Heart right ventricle (tissue), 16 donors: ENCODE measurements at places on chromosomes 2 and 18. TPM values are rescaled to one million over a fixed set of nuclear protein-coding genes. Genes with fewer than 3 reads are reported as not detected.

GRCh38 chr2:156023229-156023869 is 309.2 kb downstream of the NR4A2 start:
- H3K36me3 ChIP-seq: no peaks in the 10 kb centered on the region
- no peak for DNase-seq
- peak overlapping the region; percentile 10 for H3K27ac ChIP-seq
- H3K4me3 ChIP-seq: no peak overlapping the region

Gene GKN2
- total RNA-seq: not detected

Gene FAM161A
- 1.5 TPM for total RNA-seq

- no peak for DNase-seq
- no peaks in the 10 kb centered on the region for H3K4me1 ChIP-seq
- no peaks in the 10 kb centered on the region for H3K36me3 ChIP-seq
- no peaks in the 10 kb centered on the region for H3K27me3 ChIP-seq
These were observed 251.7 kb upstream of the PXDN start for GRCh38 chr2:1995987-1996386.

- H3K4me1 ChIP-seq: peaks cover 53% of the 10 kb centered on the region
- peaks cover 32% of the 10 kb centered on the region for H3K36me3 ChIP-seq
- no peak overlapping the region for H3K4me3 ChIP-seq
- DNase-seq: peak; percentile 77
- H3K27me3 ChIP-seq: no peaks in the 10 kb centered on the region
These were observed 6.5 kb downstream of the PTMA start for GRCh38 chr2:231714639-231715498.

Gene LNPK
- 51.3 TPM for total RNA-seq

- no peaks in the 10 kb centered on the region for H3K36me3 ChIP-seq
- H3K27me3 ChIP-seq: no peaks in the 10 kb centered on the region
- peak overlapping the region; percentile 98 for H3K4me3 ChIP-seq
- DNase-seq: no peak
These were observed 1.5 kb downstream of the SFXN5 start for GRCh38 chr2:73069855-73070642.

GRCh38 chr2:239642406-239643004 is 241.7 kb upstream of the HDAC4 start:
- no peak for DNase-seq
- peaks cover 17% of the 10 kb centered on the region for H3K27me3 ChIP-seq
- no peaks in the 10 kb centered on the region for H3K4me1 ChIP-seq
- no peak overlapping the region for H3K27ac ChIP-seq
- no peaks in the 10 kb centered on the region for H3K36me3 ChIP-seq

Gene PFN4
- total RNA-seq: 1.3 TPM

GRCh38 chr2:20563833-20564232 is 87.1 kb downstream of the HS1BP3 start:
- no peak overlapping the region for H3K27ac ChIP-seq
- no peaks in the 10 kb centered on the region for H3K27me3 ChIP-seq
- DNase-seq: no peak
- peaks cover 31% of the 10 kb centered on the region for H3K4me1 ChIP-seq
- no peaks in the 10 kb centered on the region for H3K36me3 ChIP-seq

DNA sequence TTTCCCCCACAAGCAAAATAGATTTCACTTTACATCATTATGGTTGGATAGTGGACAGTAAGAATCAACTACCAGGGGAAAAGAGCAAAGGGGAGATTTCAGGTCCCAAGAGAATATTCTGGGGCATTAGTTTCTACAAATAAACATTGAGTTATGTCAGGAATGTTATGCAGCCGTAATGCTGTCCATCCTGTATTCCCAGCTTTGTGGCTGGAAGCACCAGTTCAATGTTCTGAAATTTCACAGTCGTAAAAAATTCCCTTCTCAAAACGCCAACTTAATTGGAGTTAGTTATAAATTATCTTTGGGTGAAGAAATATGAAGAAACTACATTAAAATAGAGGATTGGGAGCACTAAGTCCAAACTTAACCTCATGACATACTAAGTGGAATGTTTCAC is 141.5 kb upstream of the FIGN start:
- H3K36me3 ChIP-seq: no peaks in the 10 kb centered on the region
- no peaks in the 10 kb centered on the region for H3K27me3 ChIP-seq
- peaks cover 8% of the 10 kb centered on the region for H3K4me1 ChIP-seq
- no peak for DNase-seq

Gene COL4A4
- 4.2 TPM for total RNA-seq

DNA sequence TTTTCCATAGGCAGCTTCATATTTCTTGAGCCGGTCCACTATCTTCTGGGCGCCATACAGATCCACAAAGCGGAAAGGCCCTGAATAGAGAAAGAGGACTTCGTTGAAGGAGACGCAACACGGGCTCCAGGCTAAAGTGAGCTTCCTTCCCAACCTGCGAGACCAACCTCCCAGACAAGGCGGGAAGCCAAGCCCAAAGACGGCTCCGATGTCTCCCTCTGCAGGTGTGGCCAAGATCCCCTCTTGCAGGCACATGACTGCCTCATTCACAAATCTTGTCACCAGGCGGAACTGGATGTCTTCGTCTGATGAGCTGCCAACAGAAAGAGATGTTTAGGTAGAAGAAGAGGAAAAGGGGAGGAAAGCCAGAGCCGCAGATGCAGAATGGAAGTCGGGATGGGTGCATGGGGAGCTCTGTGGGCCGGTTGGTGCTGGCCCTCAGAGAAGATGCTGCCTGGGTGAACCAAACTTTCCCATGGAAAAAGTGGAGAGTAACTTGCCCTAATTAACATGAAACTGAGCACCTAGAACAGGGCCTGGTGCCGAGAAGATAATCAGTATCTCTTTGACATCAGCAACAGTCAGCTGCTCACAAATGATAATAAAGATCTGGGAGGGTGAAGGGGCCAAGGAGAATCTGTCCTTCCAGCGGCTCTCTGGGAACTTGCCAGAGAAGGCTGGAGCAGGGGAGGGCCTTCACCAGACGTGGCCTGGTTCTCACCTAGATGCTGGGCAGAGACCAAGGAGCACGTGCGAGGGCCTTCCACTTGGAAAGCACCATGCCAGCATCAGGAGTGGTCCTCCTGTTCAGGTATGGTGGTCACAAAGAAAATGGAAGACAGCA is 18.6 kb downstream of the GAREM2 start:
- H3K4me1 ChIP-seq: no peaks in the 10 kb centered on the region
- no peak for DNase-seq
- H3K27ac ChIP-seq: no peak overlapping the region

Gene PKP4
- 39.4 TPM for total RNA-seq

Gene HES6
- 1.3 TPM for total RNA-seq

- H3K36me3 ChIP-seq: no peaks in the 10 kb centered on the region
- no peak overlapping the region for H3K27ac ChIP-seq
- H3K27me3 ChIP-seq: no peaks in the 10 kb centered on the region
- no peak for DNase-seq
- no peak overlapping the region for H3K4me3 ChIP-seq
These were observed 22.4 kb downstream of the MOGAT1 start for GRCh38 chr2:222693837-222694236.

DNA sequence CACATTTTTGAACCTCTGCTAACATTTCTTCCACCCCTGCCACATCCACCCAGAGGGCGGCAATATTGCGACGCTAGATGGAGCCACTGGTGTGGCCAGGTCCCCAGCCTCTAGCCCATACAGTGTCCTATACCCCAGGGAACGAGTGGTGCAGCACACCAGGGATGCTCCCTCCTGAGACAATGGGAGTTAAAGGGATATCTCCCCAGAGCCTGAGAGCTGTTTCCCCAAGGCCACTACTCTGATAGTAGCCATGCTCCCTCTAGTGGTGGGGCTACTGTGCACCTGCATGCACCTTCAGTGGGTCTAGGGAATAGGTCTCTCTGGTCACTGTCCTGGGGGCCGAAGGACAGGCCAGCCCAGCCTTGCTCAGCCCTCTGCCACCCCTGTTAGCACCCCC is 336.4 kb upstream of the FSHR start:
- no peaks in the 10 kb centered on the region for H3K27me3 ChIP-seq

GRCh38 chr2:173720306-173720705 is 244.9 kb downstream of the SP3 start:
- H3K36me3 ChIP-seq: no peaks in the 10 kb centered on the region
- no peak overlapping the region for H3K4me3 ChIP-seq
- H3K4me1 ChIP-seq: no peaks in the 10 kb centered on the region
- no peaks in the 10 kb centered on the region for H3K27me3 ChIP-seq
- DNase-seq: no peak

Gene WDPCP
- total RNA-seq: 25.8 TPM

GRCh38 chr2:98608962-98609604 is 694 bp downstream of the UNC50 start:
- H3K4me3 ChIP-seq: peak overlapping the region; percentile 95
- no peaks in the 10 kb centered on the region for H3K27me3 ChIP-seq
- H3K27ac ChIP-seq: peak overlapping the region; percentile 97

GRCh38 chr2:133760376-133760775 is 192.1 kb upstream of the NCKAP5 start:
- DNase-seq: no peak
- H3K27ac ChIP-seq: no peak overlapping the region
- no peak overlapping the region for H3K4me3 ChIP-seq
- peaks cover 18% of the 10 kb centered on the region for H3K4me1 ChIP-seq

DNA sequence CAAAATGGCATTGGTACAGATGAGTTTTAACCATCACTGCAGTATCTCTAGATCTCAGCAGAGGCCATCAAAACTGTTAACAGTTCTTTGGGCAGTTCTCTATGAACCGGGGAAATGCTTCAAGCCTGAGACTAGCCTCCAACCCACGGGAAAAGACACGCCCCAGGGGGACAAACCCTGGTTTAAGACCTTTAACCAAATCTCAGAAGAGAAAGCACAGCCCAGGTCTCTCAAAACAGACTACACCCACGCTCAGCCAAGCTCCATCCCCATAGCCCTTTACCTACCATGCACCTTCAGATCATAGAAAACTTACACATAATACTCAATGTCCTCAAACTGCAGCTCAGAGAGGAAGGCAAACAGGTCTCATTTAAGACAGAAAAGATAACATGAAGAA is 78.3 kb downstream of the TMEM163 start:
- H3K27ac ChIP-seq: no peak overlapping the region
- H3K27me3 ChIP-seq: peaks cover 4% of the 10 kb centered on the region
- no peak for DNase-seq
- H3K4me1 ChIP-seq: no peaks in the 10 kb centered on the region
- no peaks in the 10 kb centered on the region for H3K36me3 ChIP-seq
- no peak overlapping the region for H3K4me3 ChIP-seq

- no peak overlapping the region for H3K4me3 ChIP-seq
- H3K4me1 ChIP-seq: no peaks in the 10 kb centered on the region
These were observed 187.5 kb downstream of the SCG2 start for GRCh38 chr2:223414646-223415045.
